ENCODE measurements at places on chromosomes 3 and 15.
A peak's percentile ranks its signal among the peaks of the same experiment; 100 is the strongest.

- DNase-seq: no peak
These were observed 81.2 kb upstream of the ZBTB20 start for GRCh38 chr3:115228266-115228665.

- DNase-seq: peak; percentile 85
These were observed at the start of gene MKRN2 for GRCh38 chr3:12556690-12557472. Gene MKRN2 (plus strand): TSS chr3:12557087. CDS start chr3:12557151, 64 bp downstream.

- no peak for DNase-seq
These were observed 492.6 kb downstream of the LPP start for GRCh38 chr3:188646592-188646991.

GRCh38 chr3:195075199-195075940 is 195.6 kb downstream of the XXYLT1 start:
- no peak for DNase-seq

DNA sequence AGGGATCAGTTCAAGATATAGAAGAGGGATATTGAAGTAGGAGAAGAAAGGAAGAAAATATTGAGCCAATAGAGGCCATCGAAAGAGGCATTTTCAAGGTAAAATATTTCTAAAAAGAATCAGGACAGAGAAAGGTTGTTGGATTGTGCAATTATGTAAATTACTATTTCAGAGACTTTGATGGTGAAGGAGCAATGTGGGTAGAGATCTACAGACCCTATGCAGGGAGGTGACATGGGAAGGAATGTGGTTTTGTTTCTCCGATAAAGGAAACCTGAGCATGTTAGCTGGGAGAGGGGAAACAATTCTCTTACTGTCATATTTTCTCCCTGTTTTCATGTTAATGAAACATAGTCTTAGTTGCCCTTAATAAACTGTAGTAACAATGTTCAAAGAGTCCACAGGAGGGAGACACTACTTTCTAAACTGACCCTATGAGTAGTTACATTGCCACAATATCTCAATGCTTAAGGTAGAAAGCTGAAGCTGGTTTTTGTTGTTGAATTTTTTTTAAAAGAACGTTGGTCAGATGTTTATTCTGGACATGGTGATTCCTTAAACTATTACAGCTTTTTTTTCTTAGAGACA is 133.3 kb downstream of the GRM7 start:
- no peak for DNase-seq

DNA sequence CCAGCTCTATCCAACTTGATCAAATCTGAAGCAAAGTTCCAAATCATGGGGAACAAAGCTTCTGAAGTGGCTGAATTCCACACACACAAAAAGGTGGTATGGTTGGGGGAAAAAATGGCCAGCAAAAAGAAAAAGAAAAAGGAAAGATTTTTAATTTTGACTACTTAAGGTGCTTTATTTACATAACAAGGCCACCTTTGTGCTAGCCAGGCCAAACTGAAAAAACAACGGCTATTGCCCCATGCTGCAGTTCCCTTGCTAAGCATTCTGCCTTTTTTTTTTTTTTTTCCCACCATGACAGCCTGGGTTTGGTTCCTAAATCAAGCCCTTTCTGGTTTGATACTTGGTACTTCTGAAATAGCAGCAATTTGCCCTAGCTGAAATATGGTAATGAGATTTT is 66.5 kb upstream of the DAZL start:
- DNase-seq: no peak

GRCh38 chr3:55855311-55855710 is 368.2 kb upstream of the WNT5A start:
- DNase-seq: no peak

GRCh38 chr15:74817370-74817737 is 4.7 kb downstream of the LMAN1L start:
- no peak for DNase-seq

DNA sequence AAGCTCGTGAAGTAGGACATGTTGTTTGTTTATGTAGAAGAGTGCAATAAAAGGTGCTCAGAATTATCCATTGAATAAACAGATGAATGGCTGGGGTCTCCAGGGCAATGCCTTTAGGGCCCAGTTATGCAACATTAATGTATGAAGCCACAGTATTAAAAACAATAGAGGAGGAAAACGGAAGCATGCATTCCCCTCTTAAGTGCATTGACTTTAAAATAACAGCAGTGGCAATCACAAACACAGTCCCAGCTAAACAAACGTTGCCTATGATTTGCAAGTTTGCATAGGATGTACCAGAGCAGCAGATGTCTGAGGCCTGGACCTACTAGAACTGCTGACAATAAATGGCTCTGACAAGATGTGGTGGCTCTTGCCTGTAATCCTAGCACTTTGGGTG is 60.6 kb upstream of the GCNT3 start:
- DNase-seq: no peak

DNA sequence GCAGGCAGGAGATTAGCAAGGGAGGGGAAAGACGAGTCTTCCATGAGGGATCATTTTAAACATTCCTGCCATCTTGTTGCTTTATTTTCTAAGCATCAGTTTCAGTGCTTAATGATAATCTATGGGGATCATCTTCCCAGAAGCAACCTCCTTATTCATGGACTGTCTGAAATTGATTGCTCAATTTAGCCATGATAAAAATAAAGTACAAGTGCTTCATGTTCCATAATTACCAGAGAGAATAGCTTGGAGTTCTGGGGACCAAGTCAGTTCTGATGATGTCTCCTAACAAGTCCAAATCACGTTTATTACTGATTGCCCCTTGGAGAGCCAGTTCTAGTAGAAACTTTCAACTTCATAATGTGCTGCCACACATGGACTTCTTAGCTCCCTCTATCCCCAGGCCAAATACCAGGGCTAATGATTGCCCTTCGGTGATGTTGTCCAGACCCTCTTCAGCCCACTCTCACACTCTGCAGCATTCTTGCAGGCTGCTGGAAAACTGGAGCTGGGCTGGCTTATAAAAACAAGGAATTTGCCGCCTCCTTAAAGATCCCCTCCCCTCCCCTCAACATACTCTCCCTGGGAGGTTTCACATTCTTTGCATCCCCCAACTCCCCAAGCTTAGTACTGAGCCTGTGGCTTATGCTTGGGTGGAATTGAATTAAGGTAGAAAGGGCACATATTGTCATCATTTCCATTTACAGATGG is 222.1 kb upstream of the ADAMTS9 start:
- DNase-seq: no peak

GRCh38 chr3:191141728-191142127 is 57.3 kb upstream of the OSTN start:
- no peak for DNase-seq

- DNase-seq: no peak
These were observed 21.5 kb downstream of the CYFIP1 start for GRCh38 chr15:22958487-22959280.

GRCh38 chr3:32325927-32326326 is 65.7 kb upstream of the CMTM7 start:
- DNase-seq: no peak

DNA sequence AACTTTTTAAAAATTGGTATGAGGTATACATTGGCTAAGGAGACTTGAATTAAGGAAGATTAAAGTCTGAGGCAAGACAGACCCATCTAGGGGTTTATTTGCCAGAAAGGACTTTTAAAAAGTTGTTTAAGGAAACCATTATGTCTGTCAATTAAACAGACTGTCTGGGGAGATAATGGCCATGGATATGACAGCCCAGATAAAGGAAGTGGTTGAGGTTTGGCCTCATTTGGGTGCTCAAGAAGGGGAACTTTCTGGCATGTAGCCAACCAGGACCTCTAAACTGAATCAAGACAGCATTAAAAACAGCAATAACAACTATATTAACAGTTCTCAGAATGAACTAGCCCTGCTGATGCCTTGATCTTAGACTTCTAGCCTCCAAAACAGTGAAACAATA is 9.9 kb upstream of the CD200R1L start:
- DNase-seq: no peak

GRCh38 chr3:191198932-191199331 is at the start of gene OSTN:
Gene OSTN (plus strand): TSS chr3:191199241. CDS start chr3:191212533, 13,292 bp downstream.
- no peak for DNase-seq

DNA sequence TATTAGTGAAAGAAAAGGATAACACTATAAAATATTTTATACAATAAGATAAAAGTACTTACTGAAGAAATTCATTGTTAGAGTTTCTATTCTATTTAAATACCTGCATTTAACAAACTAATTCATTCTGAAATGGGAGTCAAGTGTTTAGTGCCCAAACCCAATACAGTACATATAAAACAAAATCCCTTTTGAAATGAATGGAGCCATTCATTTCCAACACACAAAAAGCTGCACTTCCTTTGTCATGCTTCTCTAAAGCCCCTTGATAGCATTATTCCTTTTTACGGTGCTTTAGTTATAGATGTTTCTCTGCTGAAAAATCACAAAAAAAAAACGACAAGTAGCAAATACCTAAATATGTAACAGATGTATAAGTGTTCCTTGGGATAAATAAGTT is 596.3 kb downstream of the ZIC1 start:
- no peak for DNase-seq
